NCI-H1436 (cell line): ENCODE measurements at places on chromosomes 1 and 21.

DNA sequence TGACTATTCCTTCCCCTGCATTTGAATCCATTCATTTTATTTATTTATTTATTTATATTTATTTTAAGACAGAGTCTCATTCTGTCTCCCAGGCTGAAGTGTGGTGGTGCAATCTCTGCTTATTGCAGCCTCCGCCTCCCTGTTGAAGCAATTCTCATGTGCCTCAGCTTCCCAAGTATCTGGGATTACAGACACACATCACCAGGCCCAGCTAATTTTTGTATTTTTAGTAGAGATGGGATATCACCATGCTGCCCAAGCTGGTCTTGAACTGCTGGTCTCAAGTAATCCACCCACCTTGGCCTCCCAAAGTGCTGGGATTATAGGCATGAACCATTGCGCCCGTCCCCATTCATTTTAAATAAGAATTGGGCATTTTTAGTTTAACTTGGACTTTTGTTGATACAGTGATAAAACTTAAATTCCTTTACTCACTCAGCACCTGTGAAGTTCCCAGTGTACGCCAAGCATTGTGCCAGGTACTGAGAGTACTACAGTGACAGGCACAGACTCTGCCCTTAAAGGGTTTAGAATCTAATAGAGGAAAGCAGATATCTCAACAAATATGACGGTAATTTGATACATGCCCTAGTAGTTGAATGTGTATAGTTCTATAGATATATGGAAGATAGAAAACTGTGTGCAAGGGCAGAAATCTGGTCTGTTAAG lies 90.5 kb downstream of the PTPRC start:
- DNase-seq = no peak

GRCh38 chr1:64942675-64943074 lies 23.7 kb downstream of the JAK1 start:
- no peak for DNase-seq

- DNase-seq = no peak
These were observed 12.1 kb downstream of the ADARB1 start for GRCh38 chr21:45086337-45086958.

- DNase-seq = peak; percentile 47
These were observed at the start of gene ADARB1 for GRCh38 chr21:45074048-45074817. ADARB1 (plus strand) TSS chr21:45074580; CDS start chr21:45171657, 97,077 bp downstream.

DNA sequence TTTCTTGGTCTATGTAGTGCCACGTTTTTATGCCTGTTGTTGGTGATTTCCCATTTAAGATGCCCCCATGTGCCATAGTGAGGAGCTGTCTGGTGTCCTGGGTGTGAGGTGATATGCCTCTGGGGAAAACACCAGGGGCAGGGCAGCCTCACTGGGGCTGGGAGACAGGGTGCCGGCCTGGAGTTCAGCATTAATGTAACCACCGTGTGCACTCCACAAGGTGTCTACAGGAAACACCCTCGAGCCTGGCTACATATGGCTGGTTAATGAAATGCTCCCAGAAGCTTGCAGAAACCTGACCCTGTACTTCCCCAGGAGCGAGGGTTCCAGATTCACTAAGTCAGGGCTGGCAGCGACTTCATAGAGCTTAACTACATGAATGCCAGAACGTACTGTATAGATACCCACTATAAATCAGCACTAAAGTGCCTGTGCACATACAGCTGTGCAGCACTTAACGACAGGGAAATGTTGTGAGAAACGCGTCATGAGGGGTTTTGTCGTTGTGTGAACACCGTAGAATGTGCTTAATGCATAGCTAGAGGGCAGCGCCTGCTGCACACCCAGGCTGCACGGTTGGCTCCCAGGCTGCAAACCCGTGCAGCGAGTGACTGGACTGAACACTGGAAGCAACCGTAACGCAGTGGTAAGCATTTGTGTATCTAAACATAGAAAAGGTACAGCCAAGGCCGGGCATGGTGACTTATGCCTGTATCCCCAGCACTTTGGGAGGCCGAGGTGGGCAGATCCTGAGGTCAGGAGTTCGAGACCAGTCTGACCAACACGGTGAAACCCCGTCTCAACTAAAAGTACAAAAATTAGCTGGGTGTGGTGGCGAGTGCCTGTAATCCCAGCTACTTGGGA lies 10.4 kb downstream of the TFF2 start:
- no peak for DNase-seq

- no peak for DNase-seq
These were observed 2.0 kb upstream of the SMYD3 start for GRCh38 chr1:246508897-246509688.

- no peak for DNase-seq
These were observed 8.8 kb downstream of the SYF2 start for GRCh38 chr1:25223471-25223870.

GRCh38 chr1:89085781-89086180 lies 20.8 kb upstream of the GBP1 start:
- DNase-seq = peak; percentile 15

DNA sequence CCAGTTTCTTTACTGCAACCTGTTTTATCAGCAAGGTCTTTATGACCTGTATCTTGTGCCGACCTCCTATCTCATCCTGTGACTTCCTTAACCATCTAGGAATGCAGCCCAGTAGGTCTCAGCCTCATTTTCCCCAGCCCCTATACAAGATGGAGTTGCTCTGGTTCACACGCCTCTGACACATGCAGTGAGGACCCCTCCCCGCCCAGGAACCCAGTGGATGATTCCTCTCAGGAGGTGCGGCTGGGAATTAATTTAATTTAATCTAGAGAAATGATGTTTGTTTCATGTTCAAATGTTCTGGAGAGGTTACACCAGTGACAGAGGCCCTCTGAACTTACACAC lies 39.0 kb upstream of the LBR start:
- no peak for DNase-seq

GRCh38 chr1:116940814-116941599 lies 31.3 kb downstream of the PTGFRN start:
- peak; percentile 38 for DNase-seq

DNA sequence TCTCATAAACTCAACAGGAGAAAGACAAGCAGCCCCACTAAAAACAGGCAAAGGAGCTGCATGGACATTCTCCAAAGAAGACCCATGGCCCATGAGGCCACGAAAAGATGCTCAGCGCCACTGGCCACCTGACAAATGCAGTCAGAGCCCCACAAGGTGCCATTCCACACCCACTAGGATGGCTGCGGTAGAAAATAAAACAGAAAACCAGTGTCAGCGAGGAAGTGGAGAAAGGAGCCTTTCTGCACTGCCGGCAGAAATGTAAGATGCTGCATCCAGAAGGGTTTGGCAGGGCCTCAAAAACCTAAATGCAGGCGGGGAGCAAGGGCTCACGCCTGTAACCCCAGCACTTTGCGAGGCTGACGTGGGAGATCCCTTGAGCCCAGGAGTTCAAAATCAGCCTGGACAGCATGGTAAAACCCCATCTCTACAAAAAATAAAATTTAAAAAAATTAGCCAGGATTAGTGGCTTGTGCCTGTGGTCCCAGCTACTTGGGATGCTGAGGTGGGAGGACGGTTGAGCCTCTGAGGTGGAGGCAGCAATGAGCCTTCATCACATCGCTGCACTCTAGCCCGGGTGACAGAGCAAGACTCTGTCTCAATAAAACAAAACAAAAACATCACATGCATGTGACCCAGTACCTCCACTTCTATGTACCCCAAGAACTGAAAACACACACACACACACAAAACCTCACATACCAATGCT lies 4.2 kb downstream of the WNT9A start:
- DNase-seq = no peak

DNA sequence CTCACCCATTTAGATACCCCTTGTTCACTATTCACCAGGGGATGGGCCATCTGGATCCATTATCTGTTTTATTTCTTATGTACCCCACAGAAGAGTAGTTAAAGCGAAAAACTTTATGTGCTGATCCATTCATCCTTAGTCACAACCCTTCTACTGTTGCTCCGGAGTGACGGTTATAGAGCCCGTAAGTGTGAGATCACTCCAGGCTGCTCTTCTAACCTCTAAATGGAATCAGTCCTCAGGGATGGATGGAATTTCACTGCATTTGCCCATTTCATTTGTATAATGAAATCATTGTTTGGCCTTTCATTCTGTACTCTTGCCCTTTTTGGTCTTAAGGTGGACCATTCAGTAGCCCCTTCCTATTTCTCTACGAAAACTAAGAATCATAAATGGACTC lies 409.3 kb upstream of the RUNX1 start:
- DNase-seq = no peak

GRCh38 chr1:207892764-207893163 lies 18.2 kb downstream of the CD34 start:
- DNase-seq = no peak

DNA sequence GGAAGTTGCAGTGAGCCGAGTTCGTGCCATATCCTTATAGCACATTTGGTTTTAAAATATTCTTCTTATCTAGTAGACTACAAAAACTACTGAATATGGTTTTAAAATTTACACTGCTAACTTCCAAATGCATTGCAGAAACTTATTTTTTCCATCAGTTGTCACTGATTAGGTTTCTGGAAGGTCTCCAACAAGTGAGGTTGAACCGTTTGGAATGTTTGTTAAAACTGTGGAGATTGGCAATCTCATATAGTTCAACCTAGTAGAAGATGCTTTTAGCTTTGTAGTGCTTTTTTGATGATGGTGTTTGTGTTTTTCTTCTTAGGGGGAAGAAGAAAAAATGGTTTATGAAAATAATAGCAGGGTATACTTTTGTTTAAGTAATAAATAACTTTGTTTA lies 12.9 kb downstream of the CENPF start:
- DNase-seq = no peak

GRCh38 chr1:175839779-175840669 lies 96.6 kb upstream of the TNR start:
- DNase-seq = no peak

DNA sequence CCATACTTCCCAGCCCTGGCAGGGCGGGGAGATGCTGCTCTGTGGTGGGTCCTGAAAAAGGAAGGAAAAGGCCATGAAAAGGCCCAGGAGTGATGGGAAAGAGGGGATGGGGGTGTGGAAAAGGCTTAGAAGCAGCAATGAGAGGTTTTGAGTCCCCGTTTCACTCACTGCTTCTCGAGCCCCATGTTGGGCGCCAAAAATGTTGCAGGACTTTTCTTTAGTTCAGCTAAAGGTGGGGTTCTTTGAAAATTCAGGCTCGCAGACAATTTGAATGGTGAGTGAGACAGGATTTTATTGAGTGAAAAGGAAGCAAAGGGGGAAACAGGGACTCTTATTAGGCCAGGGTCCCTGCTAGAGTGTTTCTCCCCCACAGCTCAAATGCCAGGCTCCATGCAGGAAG lies 93.1 kb downstream of the MRPS6 start:
- DNase-seq = no peak

DNA sequence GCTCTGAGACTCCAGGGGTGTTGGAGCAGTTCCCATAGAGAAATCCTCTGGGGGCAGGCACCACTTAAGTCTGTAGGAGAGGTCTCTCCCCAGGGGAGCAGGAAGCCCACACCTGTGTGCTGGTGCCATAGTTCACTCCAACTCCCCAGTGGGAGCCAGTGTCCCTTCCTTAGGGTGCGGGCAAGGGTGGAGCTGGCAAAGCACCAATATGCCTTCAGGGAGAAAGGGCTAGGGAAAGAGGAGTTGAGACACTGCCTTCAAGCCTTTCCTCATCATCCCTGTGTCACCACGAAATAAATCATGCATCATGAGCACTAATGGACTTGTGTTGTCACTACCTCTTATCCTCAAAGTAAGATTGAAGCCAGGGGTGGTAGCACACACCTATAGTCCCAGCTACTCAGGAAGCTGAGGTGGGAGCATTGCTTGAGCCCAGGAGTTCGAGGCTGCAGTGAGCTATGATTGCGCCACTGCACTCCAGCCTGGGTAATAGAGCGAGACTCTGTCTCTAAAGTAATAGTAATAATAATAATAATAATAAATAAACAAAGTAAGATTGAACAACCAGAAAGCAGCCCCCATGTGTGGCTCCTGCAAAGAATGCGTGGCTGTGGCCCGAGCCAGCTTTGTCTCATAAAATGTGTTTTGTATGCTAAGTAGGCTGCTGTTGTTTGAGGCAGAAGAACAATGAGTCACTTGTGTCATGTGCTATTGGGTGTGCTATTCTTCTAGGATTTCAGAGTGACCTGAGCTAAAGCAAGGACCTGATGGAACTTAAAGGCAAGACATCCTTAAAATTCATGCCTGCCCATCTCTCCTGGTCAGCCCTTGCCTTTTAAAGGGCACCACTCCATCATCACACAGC lies 6.7 kb upstream of the TIE1 start:
- DNase-seq = no peak

- DNase-seq = peak; percentile 73
These were observed at the start of gene CSTB for GRCh38 chr21:43775795-43776430. CSTB (minus strand) TSS chr21:43776308; CDS start chr21:43776269, 39 bp downstream.

- no peak for DNase-seq
These were observed 523.5 kb upstream of the CAMK1G start for GRCh38 chr1:209059981-209060380.

- DNase-seq = no peak
These were observed 29.4 kb upstream of the RAB3GAP2 start for GRCh38 chr1:220301630-220302029.

- DNase-seq = peak; percentile 78
These were observed 64.6 kb downstream of the SIK1 start for GRCh38 chr21:43362321-43362791.

DNA sequence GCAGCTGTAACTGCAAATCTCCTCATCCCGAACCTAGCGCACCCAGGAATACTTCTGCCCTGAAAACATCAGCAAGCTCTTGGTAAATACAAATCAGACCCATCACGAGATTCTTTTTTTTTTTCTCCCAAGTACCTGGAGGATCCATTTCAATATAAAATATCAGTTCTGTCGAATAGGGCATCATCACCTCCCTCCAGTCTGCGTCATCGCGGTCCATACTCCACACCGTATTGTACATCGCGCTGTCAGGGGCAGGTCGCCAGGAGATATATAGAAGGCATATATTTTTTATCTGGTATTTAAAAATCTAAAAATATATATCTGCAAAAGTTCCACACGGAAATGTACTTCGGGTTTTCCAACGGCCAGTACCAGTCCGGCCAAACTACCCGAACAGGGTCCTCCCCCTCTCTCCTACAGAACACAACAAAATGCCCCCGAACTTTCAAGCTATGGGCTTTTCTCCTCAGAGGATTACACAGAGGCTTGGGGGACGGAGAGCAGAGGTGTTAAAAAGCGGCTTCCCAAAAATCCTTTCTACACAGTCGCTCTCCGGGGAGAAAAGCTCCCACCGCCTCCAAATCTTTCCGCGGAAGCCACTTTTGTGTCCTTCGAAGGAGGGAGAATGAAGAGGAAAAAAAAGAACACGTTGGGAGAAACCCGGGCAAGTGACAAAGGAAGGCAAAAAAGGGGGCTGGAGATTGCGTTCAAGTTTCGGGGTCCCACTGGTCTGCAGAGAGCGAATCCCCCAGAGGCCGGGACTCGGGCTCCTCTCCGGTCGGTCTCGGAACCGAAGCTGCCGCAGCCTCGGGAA lies 509 bp downstream of the PIK3R3 start:
- no peak for DNase-seq

DNA sequence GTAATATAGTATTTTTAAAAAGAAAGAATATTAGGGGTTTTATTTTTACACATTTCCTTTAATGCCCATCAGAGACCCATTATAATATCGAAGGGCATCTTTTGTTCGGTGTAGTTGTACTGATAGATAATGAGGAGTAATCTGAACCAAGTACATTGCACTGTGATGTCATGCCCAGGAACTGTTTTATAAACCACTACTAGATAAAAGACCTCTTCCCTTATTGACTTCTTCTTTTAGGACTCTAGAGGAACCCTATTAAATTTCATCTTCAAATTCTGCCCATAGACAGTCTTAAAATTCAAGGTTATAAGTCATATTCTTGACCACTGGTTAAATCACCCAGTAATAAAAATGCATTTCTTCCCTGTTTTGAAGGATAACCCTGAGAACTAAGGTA lies 206.5 kb downstream of the NRIP1 start:
- DNase-seq = no peak

- DNase-seq = no peak
These were observed 38.5 kb upstream of the KCNA3 start for GRCh38 chr1:110713221-110713620.

- DNase-seq = no peak
These were observed 344.0 kb upstream of the USP24 start for GRCh38 chr1:55559161-55559611.
